ENCODE measurements at places on chromosomes 16 and 17.

GRCh38 chr17:9291912-9292560 lies 270.7 kb downstream of the NTN1 start:
- no peak for DNase-seq

DNA sequence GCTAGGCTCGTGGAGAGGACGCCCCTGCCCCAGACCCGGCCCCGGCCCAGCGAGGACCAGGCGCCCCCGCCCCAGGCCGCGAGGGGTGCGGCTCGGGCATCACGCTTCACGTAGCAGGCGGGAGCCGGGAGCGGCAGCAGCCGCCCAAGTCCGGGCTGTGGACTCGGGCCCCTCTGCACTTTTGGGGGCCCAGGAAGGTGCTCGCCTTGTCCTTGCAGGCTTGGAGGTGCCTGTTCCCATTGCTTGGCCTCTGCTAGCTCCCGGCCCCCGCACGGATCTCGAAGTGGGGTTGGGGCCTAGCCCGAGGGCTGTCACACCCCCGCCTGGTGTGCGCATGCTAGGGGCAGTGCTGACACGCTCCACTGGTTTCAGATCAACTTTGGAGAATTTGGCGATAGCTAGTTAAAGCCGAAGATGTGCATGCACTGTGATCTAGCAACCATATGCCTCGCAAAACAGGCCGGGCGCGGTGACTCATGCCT lies 55.7 kb downstream of the WSB1 start:
- DNase-seq = no peak

DNA sequence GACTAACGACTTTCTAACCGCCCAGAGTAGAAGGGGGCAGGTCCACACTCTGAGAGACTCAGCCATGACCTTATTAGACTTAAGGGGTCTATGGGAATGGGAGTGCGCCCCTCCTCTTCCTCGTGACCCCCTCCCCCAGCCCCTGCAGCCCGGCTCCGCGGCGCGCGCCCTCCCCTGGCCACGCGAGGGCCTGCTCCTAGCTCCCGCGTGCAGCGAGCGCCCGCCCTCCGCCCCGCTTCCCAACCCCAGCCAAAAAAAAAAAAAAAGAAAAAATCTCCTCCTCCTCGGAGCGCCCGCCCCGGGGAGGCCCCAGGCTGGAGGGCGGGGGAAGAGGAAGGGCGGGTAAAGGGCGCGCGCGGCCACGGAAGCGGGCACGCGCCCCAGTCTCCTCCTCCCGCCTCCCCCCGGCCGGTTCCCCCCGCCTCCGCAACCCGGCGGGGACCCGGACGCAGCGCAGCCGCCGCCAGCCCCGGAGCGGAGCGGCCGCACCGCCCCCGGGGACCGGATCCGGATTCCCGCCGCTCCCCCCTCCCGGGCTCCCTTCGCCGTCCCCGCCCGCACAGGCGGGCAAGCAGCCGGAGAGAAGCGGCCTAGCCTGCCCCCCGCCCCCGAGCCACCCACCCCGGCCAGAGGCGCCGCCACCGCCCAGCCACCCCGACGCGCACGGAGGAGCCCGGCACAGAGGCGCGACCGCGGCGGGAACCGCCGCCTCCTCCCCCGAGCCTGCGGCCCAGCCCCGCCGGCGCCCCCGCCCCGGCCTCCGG lies 949 bp downstream of the UBTF start:
- DNase-seq = peak; percentile 62

DNA sequence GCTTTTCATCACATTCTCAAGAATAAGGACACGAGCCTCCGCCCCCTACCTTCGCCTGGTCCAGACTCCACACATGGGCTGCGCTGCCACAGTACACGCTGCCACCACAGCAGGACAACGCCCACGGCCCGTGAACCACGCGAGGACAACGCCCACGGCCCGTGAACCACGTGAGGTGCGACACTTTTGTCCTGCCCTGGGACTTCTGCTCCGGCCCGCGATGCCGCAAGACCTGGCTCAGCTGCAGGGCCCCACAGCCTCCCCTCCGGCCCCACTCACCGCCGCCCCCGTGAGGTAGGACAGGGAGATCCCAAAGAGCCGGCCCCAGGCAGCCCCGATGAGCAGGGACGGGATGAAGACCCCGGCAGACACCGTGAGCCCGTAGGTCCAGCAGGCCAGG lies 5.9 kb upstream of the CCDC154 start:
- DNase-seq = no peak

DNA sequence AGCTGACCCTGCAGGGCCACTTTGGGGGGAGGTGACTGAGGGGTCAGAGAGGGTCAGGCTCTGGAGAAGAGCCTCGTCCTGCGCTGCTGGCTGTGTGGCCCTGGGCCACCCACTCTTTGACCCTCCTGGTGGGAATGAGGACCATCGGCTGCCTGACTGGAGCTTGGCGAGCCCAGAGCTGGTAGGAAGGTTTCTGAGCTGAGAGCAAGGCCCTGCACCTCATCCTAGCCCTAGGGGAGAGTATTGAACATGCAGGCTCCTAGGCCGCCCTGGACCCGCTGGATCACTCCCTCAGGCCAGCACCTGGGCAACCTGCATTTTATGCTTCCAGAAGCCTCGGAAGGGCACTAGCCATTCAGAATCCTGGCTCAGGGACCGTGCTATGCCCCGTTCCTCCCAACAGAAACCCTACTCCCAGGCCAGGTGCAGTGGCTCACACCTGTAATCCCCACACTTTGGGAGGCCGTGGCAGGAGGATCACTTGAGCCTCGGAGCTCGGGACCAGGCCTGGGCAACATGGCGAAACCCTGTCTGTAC lies 14.5 kb downstream of the MAP2K3 start:
- no peak for DNase-seq

- DNase-seq = no peak
These were observed 1094.7 kb upstream of the CDH8 start for GRCh38 chr16:63130942-63131341.

- no peak for DNase-seq
These were observed 23.6 kb downstream of the CLEC16A start for GRCh38 chr16:10967986-10968385.

- no peak for DNase-seq
These were observed 310.6 kb downstream of the SEC14L1 start for GRCh38 chr17:77451245-77451893.

DNA sequence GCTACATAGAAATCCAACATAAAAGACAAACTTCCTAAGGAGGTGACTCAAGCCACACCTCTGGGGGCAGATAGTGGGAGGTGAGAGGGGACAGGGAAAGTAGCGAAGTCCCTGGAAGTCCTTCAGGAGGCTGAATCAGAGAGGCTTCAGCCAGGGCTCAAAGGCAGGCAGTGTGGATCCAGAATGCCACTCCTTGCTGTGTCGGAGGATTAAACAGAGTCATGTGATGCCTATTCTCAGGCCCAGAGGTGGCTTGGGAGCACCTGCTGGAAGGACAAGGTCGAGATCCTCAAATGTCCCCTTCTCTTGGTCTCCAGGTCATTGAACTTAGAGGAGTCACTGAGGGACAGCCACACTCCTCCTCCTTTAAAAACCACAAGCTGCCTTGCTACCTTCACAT lies 391.1 kb downstream of the SOX9 start:
- no peak for DNase-seq

GRCh38 chr17:28193241-28193640 lies 125.8 kb upstream of the TMEM97 start:
- no peak for DNase-seq

DNA sequence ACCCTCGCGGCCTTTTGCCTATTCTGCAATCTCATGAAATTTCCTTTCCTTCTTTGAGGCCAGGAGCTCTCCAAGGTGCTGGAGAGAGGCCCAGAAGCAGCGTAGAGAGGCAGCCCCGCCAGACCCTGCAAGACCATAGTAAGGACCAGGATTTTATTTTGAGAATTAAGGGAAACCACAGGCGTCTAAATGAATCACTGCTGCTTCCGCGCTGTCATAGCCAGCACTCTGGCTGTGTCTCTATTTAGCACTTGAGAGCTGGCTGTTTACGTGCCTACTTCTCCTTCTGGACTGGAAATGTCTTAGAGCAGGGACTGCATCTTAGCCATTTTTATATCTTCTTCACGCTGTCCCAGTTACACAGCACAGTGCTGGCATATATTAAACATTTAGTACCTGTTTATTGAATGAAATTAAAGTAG lies 37.6 kb upstream of the PIRT start:
- no peak for DNase-seq

- peak; percentile 93 for DNase-seq
These were observed 14.7 kb downstream of the C1QTNF1 start for GRCh38 chr17:79038545-79039135.

DNA sequence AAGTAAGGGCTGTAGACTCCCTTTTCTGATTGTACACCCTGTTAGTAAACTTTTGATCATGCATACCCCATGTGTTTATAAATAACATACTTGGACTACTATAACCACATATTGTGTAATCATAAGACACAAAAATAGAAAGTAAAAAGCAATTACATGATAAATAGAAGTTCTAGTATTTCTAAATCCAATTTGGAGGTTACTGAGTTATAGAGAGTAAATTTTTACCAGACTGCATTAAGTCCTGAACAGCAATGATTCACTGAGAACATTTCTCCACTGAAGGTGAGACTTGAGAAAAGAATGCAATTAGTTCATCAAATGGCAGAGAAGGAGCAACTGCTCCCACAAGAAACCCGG lies 7.7 kb upstream of the TBKBP1 start:
- DNase-seq = peak; percentile 72

GRCh38 chr16:27746076-27746855 lies 196.3 kb downstream of the KATNIP start:
- no peak for DNase-seq

- DNase-seq = no peak
These were observed 396.6 kb upstream of the DYNLRB2 start for GRCh38 chr16:80144191-80144590.

DNA sequence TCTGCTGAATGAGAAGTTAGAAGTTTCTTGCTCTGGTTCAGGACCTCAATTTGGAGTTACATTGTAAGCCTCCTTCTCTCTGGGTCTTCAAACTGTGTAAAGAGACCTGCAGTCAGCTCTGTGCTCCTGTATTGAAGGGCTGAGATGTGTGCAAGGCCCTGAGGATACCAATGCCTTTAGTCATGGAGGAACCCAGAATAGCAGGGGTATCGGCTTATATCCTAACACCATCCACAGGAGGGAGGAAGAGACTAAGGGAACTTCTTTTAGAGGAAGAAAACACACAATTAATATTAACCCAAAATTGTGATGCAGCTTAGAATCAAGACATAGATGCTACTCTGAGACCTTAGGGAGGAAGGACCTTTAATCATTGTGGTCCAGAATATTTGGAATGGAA lies 36.5 kb downstream of the GLP2R start:
- DNase-seq = no peak

DNA sequence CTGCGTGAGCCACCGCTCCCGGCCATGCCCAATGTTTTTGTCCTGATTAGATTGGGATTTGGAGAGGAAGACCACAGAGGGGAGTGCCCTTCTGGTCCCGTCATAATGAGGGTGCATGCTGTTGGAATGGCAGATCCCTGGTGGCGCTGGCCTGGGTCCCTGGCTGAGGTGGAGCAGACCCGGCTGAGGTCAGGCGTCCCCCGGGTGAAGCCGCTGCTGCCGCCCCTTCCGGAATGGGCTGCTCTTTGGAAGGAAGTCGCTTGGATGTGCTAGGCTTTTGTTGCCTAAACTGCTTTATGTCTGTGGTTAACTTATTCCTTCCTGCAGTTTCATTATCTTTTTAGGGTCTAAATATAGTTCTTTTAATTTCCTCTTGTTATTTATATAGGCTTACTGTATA lies 120.3 kb upstream of the CHMP6 start:
- DNase-seq = no peak

DNA sequence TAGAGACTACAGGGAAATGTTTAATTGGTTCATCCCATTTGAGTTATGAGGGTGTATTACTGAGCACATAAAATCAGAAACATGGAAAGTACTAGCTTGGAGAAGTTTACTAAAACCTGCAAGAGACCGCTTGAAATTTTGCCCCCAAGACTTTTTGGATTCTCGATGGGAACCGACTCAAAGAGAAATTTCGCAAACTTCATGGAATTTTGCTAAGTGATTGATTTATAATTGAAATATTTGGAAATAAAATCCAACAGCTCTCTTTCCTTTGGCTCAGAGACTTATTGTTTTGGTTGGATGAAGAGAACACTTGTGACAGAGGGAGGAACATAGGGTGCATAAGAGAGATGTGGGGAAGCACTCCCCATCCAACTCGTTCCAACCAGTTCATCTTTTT lies 574.4 kb downstream of the WWOX start:
- no peak for DNase-seq

DNA sequence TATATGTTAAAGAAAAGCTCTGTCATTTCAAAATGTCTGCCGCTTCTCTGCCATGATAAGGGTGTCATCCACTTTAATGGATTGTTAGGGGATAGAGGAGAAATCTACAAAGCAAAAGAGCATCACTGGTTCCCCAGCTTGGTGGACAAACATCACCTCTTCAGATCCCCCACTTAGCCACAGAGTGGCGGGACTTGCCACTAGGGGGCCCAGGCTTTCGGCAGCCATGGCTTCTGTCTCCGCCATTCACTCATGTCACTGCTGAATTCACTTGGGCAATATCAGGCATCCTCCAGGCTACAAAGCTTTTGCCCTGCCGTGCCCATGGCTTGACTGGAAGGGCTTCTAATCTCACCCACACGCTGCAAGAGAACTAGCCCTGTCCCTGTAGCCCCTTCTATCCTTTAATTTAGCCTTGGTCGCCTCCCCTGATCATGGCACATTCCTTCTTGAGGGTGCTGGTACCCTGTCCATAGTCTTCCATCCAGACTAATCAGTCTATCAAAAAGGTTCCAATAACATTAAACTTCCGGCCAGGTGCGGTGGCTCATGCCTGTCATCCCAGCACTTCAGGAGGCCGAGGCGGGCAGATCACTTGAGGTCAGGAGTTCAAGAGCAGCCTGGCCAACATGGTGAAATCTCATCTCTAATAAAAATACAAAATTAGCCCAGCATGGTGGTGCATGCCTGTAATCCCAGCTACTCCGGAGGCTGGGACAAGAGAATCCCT lies 34.7 kb downstream of the SBK1 start:
- peak; percentile 34 for DNase-seq

DNA sequence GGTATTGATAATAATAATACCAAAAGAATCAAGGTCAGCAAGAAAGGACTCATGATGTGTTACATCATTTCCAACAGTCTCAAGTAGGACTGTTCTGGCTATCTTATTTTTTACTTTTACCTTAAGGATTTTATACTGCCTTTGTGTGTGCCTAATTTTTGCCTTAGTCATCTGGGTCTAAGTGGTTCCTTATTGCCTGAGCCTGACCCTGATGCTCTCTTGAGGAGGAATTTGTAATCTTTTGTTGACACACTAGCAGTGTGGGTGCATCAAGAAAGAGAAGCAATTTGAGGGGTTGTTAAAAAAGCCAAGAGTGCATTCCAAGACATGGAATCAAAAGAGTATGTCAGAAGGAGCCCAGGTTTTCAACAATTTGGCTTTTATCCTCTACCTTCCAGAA lies 59.3 kb downstream of the TMEM100 start:
- no peak for DNase-seq

- no peak for DNase-seq
These were observed 7.4 kb downstream of the CBFB start for GRCh38 chr16:67036323-67036741.

- no peak for DNase-seq
These were observed 26.4 kb upstream of the LONP2 start for GRCh38 chr16:48217708-48218107.

GRCh38 chr16:27811881-27812280 lies 251.6 kb downstream of the GSG1L start:
- DNase-seq = no peak
